Central memory CD4-positive, alpha-beta T cell (primary cell): ENCODE measurements at places on chromosomes 7 and 10.

DNA sequence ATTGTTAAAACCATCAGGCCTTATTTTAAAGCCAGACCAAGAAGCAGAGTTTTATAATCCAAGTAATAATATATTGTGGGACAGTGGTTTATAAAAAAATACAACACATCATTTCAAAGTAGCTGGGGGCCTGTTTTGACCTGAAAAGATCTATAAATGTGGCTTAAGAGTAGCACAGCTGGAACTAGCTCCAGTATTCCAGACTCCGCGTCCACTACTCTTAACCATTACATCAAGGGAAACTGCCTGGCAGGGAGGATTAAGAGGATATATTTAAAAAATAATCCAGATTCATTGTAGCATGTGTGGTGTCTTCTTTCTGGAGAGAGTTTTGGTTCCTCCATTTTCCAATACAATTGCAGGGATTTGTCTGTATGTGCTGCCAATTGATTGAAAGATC, 67.3 kb downstream of the MET start:
- no peak for DNase-seq

GRCh38 chr10:129074939-129075338, 392.1 kb upstream of the MGMT start:
- DNase-seq: no peak

DNA sequence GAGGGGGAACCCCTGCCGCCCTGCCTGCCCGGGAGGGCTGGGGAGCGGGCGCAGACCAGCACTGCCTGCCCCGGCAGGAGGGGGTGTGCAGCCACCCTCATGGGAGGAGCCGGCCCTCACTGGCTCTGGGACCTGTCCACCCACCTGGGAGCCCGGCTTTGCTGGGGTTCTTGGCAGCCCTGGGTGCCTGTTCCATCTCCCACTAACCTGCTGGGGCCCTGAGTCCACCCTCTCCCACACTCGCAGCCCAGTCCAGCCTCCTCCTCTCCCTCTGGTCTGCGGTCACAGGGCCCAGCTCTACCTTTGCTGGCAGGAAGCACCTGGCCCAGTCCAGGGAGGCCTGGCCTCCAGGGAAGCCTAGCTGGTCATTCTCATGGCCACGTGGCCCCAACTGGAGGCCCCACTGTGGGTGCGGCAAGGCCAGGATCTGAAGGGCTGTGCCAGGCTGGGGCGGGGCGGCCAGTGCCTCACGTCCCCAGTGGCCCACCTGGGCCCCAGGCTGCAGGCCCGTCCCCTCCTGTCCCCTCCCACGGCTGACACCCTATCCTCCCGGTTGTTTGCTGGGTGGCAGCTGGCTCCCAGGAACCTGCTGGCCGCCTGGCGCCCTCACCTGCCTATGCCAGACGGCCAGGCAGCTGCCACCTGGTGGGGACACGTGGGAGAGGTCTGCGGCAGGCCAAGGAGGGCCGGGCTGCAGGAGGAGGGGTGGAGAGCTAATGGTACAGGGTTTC, at the start of gene TMEM184A:
TMEM184A (minus strand) TSS at position 393 of the 731 bp plus-strand sequence. CDS start 721 bp downstream, outside the sequence.
- DNase-seq: peak; percentile 34

GRCh38 chr7:151725844-151726651, 150.9 kb downstream of the PRKAG2 start:
- DNase-seq: no peak

- no peak for DNase-seq
These were observed 30.1 kb downstream of the TMEM178B start for GRCh38 chr7:141103847-141104429.

DNA sequence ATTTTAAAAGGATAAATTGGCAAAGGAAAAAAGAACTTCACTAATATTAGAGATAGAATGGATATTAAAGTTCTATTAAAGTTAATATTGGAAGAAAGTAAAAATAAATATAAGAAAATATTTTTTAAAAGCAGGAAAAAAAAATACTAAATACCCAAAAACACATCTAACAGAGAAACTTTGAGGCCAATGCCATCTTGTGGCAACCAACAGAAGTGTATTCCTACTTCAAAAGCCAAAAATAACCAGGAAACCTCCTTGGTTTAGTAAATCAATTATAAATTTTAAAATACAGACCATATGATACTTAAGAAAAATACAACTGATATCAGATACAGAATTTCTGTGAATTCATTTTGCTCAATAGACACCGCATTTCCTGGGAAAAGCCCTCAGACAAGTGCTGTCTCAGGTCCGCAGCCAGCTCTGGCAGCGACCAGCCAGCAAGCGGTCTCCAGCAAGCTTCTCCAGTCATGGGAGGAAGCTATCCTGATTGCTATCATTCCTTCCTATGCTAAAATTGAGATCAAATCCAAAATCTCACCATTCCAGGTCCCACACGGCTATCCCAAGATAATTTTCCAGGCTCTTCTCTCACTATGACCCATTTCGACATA, 65.3 kb downstream of the LMBR1 start:
- no peak for DNase-seq

GRCh38 chr7:37249240-37249639, 199.4 kb downstream of the ELMO1 start:
- no peak for DNase-seq

DNA sequence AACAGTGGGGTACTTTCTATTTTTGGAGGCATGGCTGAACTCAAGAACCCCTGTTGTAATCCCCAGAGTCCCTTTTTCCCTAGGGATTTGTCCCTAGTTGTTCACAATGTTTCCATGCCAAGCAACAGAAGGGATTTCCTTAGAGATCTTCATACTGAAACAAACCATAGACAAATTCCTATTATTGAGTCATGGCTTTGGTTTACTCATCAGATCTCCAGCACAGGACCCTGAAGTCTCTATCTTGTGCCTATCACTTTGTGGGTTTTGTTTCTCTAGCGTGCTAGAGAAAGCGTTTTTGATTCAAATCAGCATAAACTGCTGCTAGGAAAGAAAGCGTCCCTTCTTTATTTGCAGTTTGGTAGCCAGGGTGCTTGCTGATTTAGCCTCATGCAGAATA, 165.0 kb downstream of the BAMBI start:
- DNase-seq: no peak

DNA sequence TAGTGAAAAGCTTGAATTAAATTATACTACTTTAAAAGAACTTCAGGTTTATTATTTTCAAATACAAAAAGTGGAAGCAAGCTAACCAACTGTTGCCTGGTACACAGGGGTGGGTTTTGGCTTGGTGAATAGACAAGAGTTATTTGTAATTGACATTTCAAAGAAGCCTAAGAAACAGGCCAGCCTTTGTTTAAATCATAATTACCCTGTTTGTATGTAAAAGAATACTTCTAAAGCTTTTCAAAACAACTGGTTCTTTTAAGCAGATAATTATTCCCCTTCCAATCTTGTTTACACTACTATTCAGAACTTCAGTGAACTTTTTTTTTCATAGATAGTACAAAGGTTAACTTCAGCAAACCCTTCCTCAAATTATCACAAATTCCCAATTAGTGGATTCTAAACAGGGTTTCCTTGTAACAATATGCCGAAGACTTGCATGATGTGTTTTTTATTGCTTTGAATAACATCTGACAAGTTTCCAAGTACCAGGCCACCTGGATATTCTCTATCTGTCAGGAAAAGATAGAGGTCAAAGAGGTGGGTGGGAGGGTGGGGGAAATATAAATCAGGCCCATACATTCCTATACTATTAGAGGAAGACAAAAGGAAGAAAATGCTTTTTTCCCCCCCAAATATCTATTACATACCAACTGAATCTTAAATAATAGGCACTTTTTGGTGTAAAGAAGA, 20.4 kb downstream of the SSMEM1 start:
- no peak for DNase-seq

DNA sequence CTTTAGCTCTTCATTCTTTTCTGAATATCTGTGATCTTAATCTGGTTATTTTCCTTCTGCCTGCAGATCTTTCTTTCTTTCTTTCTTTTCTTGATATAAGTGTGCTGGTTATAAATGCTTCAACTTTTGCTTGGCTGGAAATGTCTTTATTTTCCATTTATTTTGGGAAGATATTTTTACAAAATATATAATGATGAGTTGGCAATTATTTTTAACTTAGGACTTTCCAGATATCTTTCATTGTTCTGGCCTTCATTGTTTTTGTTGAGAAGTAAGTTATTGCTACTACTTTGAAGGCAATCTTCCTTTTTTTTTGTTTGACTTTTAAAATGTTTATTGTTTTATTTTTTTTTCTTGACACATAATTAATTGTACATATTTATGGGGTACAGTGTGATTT, 75.3 kb downstream of the ZNF503 start:
- no peak for DNase-seq
